Lung (tissue), 17 donors: ENCODE measurements at places on chromosomes 16 and 17. TPM values are rescaled to one million over a fixed set of nuclear protein-coding genes. Genes with fewer than 3 reads are reported as not detected.

Gene MT1G
- 118 TPM for polyA plus RNA-seq

Gene G6PC1
- not detected for polyA plus RNA-seq

Gene FOXC2
- 0.37 TPM for polyA plus RNA-seq

Gene PIRT
- not detected for polyA plus RNA-seq

Gene CCDC200
- polyA plus RNA-seq = 0.31 TPM

Gene KRT31
- polyA plus RNA-seq = 0.02 TPM

Gene EVPLL
- polyA plus RNA-seq = 4.3 TPM

Gene NPIPA8
- 0.03 TPM for polyA plus RNA-seq

Gene NUBP2
- 70.2 TPM for polyA plus RNA-seq

Gene CMC2
- polyA plus RNA-seq = 53.4 TPM

Gene RND2
- polyA plus RNA-seq = 0.51 TPM

Gene ZFP3
- polyA plus RNA-seq = 2.6 TPM

Gene SLC16A3
- polyA plus RNA-seq = 33.2 TPM

Gene NEK8
- 5.1 TPM for polyA plus RNA-seq

Gene CA4
- 57.6 TPM for polyA plus RNA-seq

Gene TNFRSF17
- 0.30 TPM for polyA plus RNA-seq

Gene ITGAD
- polyA plus RNA-seq = 0.24 TPM

Gene C17orf107
- polyA plus RNA-seq = 1.3 TPM

Gene SLFN13
- 5.2 TPM for polyA plus RNA-seq

Gene CHST5
- 0.24 TPM for polyA plus RNA-seq

Gene TMEM238L
- 0.05 TPM for polyA plus RNA-seq

Gene KCNJ12
- polyA plus RNA-seq = 0.67 TPM

Gene NDRG4
- polyA plus RNA-seq = 17.8 TPM

Gene NHERF2
- polyA plus RNA-seq = 297 TPM

Gene ITGB3
- polyA plus RNA-seq = 5.7 TPM

Gene CTRB2
- 0.65 TPM for polyA plus RNA-seq

Gene BAIAP3
- 7.9 TPM for polyA plus RNA-seq

Gene SNX11
- polyA plus RNA-seq = 31.0 TPM

Gene CSF3
- polyA plus RNA-seq = 317 TPM

Gene ETV4
- polyA plus RNA-seq = 2.2 TPM

Gene ABR
- 71.0 TPM for polyA plus RNA-seq

Gene MT4
- polyA plus RNA-seq = not detected

Gene KRT27
- polyA plus RNA-seq = 1.5 TPM

Gene MYL4
- 0.62 TPM for polyA plus RNA-seq

Gene STAT3
- 69.9 TPM for polyA plus RNA-seq

Gene TRAF7
- 44.8 TPM for polyA plus RNA-seq

Gene CDRT4
- polyA plus RNA-seq = 8.7 TPM

Gene PRRT2
- polyA plus RNA-seq = 0.49 TPM

Gene OTOP2
- not detected for polyA plus RNA-seq

Gene LPCAT2
- polyA plus RNA-seq = 9.5 TPM

Gene DOC2A
- polyA plus RNA-seq = 2.9 TPM

Gene WNT9B
- 0.18 TPM for polyA plus RNA-seq

Gene CCR7
- 5.9 TPM for polyA plus RNA-seq

Gene CACNG1
- polyA plus RNA-seq = 0.08 TPM

Gene PERCC1
- polyA plus RNA-seq = not detected

Gene VPS4A
- polyA plus RNA-seq = 31.8 TPM

Gene POLR2A
- 37.8 TPM for polyA plus RNA-seq

Gene TP53TG3C
- polyA plus RNA-seq = not detected

Gene WFDC1
- polyA plus RNA-seq = 9.9 TPM

Gene PDE6G
- 2.1 TPM for polyA plus RNA-seq

Gene ZNF18
- 5.0 TPM for polyA plus RNA-seq

Gene PPM1D
- polyA plus RNA-seq = 8.2 TPM

Gene RHBDL3
- polyA plus RNA-seq = 0.17 TPM

Gene PIGS
- polyA plus RNA-seq = 71.9 TPM
